ENCODE measurements at places on chromosomes 3 and 15. TPM values are rescaled to one million over a fixed set of nuclear protein-coding genes. Genes with fewer than 3 reads are reported as not detected.

SLC6A20 gene
- total RNA-seq: not detected

SPTSSB gene
- 0.11 TPM for total RNA-seq

KCNAB1 gene
- total RNA-seq: 1.2 TPM

CHDH gene
- total RNA-seq: 3.7 TPM

NUP210 gene
- total RNA-seq: 0.26 TPM

ATP10A gene
- total RNA-seq: 28.4 TPM

FSIP1 gene
- total RNA-seq: 6.2 TPM

CNTN6 gene
- under 0.01 TPM for total RNA-seq

ALDH1L1 gene
- total RNA-seq: under 0.01 TPM

VILL gene
- total RNA-seq: 6.5 TPM

RTP4 gene
- 2.5 TPM for total RNA-seq

SNX22 gene
- total RNA-seq: 0.13 TPM

SLC27A2 gene
- total RNA-seq: 0.11 TPM

Data from articular chondrocyte of knee joint (primary cell).